Hematopoietic multipotent progenitor cell treated with erythropoietin and hydrocortisone succinate and interleukin-3 and kit ligand, for 6 days (in vitro differentiated cells): ENCODE measurements at places on chromosomes 12 and 14.
A peak's percentile ranks its signal among the peaks of the same experiment; 100 is the strongest.

GRCh38 chr12:116064493-116064892 lies 213.0 kb downstream of the MED13L start:
- no peak for DNase-seq

GRCh38 chr12:18141048-18141982 lies 51.3 kb upstream of the RERGL start:
- no peak for DNase-seq

GRCh38 chr12:111260732-111261131 lies 108.2 kb downstream of the PHETA1 start:
- no peak for DNase-seq

DNA sequence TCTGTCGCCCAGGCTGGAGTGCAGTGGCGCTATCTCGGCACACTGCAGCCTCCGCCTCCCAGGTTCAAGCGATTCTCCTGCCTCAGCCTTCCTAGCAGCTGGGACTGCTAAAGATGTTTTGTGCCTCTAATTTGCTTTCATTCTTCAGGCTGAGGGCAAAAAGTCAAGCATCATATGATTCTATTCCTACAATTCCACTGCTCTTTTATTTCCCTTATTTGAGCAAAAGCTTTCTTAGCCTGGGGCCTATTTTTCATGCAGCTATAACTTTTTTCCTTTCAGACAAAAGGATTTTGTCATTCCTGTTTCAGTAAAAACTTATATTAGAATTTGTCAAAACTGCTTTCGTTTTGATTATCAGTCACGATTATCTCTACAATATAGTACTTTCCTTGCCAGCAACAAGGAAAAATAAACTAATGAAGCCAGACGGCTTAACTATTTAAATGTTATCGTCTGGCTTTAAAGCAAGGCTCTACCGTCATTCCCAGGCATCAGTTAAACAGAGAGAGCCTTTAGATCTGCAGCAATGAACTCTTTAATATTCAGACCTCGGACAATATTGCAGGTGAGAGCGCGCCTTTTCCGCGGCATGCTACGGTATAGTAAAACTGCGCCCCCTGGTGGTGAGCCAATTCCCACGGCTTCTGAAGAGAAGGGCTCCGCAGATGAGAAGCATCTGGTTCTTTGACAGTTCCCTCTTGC lies 1.4 kb upstream of the SLC2A13 start:
- DNase-seq: peak; percentile 95

DNA sequence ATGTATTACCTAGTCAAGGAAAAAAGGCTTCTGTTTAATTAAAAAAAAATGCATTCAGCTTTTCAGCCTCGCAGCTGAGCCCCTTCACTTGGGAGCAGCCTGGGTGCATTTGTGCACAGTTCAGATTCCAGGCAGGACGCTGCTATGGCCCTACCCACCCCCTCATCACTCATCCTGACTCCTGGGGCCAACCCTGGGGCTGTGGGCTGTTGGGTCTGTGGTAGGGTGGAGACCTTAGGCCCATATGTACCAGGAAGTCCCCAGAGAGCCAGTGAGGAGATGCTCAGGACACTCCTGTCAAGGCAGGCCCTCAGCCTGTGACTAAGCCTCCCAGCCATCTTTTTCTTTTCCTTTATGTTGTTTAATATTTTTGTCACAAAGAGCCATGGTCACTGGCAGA lies 9.3 kb upstream of the CDCA4 start:
- no peak for DNase-seq

DNA sequence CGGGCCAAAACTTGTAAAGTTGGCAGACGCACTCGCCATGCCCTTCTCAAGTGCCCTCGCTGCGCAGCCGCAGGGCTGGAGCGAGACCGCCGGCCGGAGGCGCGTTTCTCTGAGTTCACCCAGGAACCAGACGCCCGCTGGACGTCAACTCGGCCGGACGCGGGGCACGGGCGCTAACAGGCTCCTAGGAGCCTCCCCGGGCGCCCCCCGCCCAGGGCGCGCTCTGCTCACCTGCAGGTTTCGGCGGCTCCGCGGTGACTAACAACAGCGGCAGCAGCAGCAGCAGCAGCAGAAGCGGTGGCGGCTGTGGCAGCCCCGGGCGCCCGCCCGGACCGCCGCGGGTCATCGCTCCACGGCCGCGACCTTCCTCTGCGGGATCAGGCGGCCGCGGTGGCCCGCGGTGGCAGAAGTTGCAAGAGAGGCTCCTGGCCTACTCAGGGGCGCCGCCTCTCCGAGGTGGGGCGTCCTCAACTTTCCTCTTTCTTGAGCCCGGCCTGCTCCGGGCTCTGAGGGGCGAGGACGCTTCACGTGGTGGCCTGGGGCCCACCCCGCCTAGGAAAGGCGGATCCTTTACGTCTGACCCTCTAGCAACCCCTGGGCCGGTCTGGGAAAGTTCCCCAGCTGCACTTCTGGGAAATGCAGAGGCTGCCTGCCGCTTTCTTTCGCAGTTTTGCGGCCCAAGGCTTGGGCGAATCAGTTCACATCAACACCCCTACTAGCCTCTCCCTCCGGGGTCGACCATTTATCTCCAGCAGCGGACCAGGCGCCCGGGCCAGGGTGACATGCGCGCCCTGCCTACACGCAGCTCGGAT lies at the start of gene PLBD1:
Gene PLBD1 (minus strand): TSS at position 533 of the 812 bp plus-strand sequence. CDS start 187 bp downstream, at position 346.
- peak; percentile 9 for DNase-seq

- no peak for DNase-seq
These were observed 29.7 kb downstream of the TMCC3 start for GRCh38 chr12:94620621-94621020.

- no peak for DNase-seq
These were observed 42.8 kb downstream of the NOC4L start for GRCh38 chr12:132186857-132187620.

- no peak for DNase-seq
These were observed 34.9 kb upstream of the WDR89 start for GRCh38 chr14:63676615-63677014.

DNA sequence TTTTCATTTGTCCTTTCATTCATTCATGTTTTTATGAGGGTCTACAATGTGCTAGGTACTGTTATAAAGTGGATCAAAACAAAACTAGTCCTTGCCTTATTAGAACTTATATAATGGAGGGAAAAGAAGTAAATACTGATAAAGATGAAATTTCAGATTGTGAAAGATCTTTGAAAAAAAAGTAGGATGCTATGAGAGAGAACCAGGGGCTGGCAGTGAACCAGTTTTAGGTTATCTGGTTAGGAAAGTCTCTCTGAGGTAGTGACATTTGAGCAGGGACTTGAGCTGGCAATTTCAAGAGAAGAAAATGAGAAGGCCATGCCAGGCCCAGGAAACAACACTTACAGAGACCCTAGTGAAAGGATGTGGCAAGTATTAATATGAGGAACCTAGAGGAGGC lies 57.3 kb upstream of the E2F7 start:
- no peak for DNase-seq

- DNase-seq: peak; percentile 27
These were observed 29.9 kb downstream of the PXN start for GRCh38 chr12:120235369-120236323.

GRCh38 chr14:90303473-90303872 lies 28.3 kb downstream of the NRDE2 start:
- DNase-seq: no peak

DNA sequence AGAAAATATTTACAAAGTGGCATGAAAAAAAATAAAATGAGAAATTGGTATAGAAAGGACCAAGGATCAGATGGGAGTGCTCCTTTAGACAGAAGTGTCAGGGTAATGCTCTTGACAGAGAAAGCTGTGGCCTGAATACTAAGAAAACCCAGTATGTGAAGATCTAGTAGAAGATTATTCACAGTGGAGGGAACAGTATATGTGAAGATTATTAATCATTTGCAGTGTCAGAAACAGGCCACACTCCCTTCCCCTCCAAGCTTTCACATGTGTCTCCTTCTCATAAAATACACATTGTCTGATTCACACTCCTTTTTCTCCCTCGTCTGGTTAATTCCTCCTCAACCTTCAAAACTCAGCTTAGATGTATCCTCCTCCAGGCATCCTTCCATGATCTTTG lies 41.3 kb downstream of the CAPS2 start:
- DNase-seq: no peak

DNA sequence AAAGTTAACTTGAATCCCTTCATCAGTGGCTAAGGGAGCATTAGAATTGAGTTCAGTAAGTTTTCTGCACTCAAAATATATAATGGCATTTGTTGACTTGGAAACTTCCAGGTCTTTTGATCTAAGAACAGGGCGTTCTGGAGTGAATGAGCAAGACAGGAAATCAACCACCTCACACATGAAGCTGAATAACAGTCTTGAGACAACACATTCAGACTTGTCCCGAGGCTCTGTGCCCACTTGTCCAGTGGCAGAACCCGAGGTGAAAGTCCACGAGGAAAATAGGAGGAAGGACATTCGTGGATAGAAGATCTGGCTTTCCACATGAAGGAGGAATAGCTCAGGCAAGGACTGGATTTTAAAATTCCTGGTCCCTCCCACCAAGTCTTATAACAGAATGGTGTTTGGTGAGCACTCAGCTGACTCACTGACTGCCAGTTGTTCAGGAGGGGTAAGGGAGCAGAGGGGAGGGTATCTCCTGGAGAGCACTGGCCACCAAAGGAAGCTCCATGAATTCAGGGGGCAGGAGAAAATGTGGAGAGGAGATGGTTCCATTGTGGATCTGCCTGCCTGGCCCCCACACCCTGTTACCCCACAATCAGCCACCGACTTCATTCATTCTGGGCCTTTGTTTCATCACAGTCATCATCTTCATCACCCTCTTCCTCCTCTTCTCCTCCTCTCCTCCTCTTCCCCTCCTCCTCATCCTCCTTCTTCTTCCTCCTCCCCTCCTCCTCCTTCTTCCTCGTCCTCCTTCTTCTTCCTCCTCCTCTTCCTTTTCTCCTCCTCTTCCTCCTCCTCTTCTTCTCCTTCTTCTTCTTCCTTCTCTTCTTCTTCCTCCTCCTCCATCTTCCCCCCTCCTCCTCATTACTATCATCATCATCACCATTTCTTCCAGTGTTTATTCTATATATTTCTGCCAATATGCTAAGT lies 620.1 kb downstream of the MED13L start:
- no peak for DNase-seq

GRCh38 chr12:93722835-93723567 lies 45.8 kb downstream of the CRADD start:
- DNase-seq: no peak

DNA sequence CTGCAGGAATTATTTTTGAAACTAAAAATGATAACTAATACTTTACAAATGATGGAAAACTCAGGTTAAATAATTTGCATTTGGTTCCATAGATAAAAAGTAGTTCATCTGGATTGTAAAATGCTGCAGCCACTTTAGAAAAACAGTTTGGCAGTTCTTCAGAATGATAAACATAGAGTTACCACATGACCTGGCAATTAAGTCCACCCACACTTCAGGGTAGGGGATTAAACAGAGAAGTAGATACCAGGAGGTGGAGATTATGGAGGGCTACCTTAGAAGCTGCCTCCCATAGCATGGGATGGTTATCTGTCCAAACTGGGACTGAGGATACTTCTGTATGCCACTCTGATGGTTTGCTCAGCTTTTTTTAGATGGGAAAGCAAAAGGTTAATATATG lies 22.2 kb downstream of the ARF6 start:
- DNase-seq: peak; percentile 72

DNA sequence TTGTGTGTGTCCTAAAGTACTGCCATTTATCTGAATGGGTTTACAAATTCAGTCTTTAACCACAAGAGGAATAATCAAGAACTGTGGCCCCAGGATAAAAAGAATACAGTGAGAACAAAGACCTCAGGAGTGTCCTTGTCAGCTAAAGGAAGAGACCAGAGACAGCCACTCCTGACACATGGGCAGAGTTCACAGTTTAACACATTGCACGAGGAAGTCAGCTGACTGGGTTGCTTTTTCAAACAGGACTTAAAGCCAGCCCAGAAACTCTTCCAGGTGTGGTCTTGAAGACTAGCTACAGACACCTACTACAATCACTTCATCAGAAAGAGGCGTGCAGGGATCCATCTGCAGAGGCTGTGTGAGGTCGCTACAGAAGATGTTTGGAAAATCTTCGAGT lies 42.8 kb downstream of the GNS start:
- no peak for DNase-seq
